ENCODE measurements at places on chromosomes 13 and 19.
A peak's percentile ranks its signal among the peaks of the same experiment; 100 is the strongest.

DNA sequence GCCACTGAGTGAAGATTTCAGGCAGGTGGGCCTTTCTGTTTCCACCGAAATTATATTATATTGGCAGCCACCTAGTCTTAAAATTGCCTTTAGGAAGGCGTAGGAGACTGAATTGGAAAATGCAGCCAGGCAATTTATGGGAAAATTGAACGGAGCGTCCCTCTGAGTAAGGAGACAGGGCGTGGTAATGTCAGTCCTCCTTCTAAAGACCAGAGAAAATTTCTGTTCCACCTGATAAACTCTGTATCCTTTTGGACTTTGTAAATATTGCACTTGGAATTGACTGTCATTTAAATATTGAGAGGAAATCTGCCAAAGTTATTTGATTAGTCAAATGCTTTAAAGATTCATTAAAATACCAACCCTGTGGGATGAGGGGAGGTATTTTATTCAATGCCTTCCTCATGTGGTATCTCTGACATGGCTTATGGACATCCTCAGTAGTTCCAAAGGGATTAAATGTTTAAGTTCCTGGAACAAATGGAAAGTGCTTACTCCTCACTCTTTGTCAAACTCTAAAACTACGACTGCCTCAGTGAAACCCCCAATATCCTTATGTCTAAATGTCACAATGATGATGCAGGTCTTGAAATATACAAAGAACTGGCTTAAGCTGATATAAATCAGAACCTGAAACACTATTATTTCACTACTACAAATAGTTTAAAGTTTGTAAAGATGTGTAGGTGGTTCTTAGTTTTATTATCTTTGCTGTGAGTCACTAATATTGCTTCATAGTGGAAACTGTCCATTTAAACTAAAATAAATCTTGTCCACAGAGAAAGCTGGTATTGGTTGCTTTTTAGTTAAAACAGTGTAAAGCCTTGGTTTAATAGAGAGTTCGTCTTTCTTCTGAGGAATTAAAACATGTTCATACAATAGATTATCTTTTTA, 203.2 kb downstream of the FGF14 start:
- no peak for DNase-seq

DNA sequence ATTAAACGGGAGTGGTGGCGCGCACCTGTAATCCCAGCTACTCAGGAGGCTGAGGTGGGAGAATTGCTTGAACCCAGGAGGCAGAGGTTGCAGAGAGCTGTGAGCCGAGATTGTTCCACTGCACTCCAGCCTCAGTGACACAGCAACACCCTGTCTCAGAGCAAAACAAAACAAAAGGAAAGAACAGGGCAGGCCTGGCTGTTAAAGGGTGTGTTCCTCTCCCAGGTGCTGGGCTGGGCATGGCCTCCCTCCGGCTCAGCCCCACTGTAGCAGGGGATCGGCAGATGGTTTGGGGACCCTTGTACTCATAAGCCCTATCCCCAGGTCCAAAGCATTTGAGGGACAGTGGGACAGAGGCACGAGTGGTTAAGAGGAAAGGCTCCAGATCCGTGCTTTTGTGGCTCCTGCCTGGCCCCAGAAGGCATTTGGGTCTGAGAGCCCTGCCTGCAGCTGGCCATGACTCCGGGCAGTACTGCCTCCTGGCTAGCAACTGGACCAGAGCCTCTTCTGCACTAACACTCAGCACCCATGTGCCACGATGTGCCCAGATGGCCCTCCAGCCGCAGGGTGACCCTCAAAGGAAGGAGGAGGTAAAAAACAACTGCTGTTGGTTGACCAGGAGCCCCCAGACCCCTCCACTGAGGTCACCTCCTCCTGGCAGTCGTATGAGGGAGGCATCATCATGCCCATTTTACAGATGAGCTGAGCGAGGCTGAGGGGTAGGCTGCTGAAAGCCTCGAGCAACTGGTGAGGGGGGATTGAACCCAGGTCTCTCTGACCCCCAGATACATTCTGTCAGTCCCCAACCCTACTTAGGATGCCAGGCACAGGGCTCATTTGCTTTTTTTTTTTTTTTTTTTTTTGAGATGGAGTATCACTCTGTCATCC, 10.0 kb downstream of the RFX1 start:
- DNase-seq = no peak

DNA sequence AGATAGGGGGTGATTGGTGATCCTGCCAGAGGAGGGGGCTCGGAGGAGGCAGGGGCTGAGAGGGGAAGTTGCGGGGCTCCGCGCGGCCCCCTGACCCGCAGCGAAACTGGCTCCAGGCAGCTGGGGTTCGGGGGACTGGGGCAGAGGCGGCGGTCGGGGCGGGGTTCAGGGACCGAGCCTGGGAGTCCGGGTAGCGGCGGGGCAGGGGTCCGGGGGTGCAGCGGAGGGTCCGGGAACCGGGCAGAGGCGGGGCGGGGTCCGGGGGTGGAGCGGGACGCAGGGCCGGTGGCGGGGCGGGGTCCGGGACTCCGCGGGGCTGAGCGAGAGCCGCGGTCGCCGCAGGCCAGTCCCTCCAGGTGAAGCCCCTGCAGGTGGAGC, 1.2 kb downstream of the MADCAM1 start:
- no peak for DNase-seq

DNA sequence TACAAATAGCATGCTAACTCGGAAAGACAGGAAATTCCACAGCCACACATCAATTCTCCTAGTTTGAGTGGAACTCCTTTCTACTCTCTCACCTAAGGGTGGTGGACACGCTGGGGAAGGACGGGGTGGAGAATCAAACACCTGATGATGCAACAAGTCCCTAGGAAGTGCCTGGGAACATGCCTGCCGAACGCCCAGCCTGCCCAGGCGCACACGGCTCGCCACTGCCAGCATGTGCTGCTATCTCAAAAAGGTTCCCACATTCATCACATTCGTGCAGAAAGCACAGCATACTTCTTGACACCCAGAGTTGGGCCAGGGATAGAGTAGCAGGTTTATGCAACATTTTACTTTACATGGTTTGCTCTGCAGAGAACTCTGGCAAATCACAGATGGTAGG, 164.6 kb downstream of the ABCC4 start:
- DNase-seq = no peak

DNA sequence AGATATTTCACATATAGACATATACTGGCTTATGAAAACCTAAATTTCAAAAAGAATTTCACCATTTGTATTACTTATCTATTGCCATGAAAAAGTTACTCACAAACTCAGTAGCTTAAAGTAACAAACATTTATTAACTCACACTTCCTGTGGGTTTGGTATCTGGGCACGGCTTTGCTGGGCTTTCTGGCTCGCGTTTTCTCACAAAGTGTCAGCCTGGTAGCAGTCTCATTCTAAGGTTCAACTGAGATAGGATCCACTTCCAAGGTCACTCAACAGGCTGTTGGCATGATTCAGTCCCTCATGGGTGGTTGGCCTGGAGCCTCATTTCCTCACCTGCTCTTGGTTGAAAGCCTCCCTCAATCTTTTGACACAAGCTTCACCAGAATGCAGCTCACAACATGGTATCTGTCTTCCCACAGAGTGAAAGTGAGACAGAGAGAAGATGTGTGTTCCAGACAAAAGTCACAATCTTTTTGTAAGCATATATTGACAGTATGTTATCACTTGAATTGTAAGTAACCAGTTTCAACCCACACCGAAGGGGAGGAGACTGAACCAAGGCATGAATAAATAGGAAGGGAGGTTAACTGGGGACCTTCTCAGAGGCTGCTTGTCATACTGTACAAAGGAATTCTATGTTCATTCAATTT, 1065.8 kb upstream of the SPRY2 start:
- DNase-seq = no peak

- peak; percentile 92 for DNase-seq
Observed at GRCh38 chr19:4567584-4568071, 8.1 kb upstream of the SEMA6B start.

GRCh38 chr19:10418485-10419199, 1.7 kb upstream of the PDE4A start:
- no peak for DNase-seq

GRCh38 chr13:98143157-98143553, 261 bp downstream of the FARP1 start:
- peak; percentile 51 for DNase-seq

DNA sequence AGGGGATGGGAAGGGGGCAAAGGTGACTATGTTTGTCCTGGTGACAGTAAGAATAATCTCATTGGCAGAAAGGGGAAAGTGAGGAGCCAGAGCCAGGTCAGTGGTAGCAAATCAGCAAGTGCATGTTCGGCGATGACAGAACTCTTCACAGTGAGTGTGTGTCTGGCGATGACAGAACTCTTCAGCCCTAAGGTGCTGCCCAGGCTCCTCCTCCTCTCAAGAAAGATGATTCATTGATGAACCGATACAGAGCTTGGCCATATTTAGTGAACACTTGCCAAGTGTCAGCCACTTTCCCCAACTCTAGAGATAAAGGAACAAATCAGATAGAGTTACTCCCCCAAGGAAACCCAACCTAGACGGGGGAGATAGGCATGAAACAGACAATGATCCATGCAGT, 199.3 kb upstream of the UBL3 start:
- no peak for DNase-seq

DNA sequence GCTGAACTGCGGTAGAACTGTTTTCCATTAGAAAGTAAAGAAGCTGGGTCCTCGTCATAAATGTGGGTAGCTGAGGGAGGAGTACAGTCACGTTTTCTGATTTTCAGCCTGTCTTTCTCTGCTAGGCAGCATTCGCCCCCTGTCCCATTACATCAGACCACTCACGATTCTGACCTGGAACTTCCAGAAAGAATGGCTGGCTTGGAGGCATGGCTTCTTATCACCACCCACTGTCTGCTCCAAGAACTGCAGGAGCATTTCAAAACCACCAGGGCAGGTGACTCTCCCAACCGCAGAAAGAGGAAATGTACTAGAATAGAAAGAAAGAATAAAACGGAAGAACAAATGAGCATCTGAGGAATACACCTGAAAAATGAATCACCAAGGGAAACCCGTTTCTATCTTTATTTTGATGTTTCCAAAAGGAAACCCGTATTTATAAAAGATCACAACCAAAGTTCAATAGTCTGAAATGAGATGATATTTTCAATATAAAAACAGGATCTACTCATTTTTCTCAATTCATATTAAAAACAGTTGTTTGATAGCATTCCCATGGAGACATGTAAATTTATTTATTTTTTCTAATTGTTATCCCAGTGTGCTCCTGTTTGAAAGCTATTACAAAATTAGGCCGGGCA, 22.1 kb upstream of the POMP start:
- DNase-seq = peak; percentile 63

DNA sequence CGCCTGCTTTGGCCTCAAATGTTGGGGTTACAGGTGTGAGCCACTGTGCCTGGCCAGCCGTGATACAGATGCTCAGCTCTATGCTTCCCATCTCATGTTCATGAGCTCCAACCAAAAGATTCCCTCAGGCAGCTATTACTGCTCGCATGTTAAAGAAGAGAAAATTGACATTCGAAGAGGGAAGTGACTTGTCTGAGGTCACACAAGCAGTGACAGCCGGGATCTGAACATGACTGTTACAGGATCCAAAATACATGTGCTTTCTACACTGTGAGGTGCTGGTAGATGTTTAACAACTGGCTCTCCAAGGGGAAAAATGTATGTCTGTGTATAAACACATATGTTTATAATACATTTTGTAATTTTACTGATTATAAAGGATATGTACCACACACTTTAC, 11.3 kb downstream of the FPR1 start:
- DNase-seq = no peak

- no peak for DNase-seq
Observed at GRCh38 chr13:45224176-45224575, 23.3 kb upstream of the KCTD4 start.

- DNase-seq = peak; percentile 60
Observed at GRCh38 chr13:26037302-26037701, 14.5 kb downstream of the SHISA2 start.

DNA sequence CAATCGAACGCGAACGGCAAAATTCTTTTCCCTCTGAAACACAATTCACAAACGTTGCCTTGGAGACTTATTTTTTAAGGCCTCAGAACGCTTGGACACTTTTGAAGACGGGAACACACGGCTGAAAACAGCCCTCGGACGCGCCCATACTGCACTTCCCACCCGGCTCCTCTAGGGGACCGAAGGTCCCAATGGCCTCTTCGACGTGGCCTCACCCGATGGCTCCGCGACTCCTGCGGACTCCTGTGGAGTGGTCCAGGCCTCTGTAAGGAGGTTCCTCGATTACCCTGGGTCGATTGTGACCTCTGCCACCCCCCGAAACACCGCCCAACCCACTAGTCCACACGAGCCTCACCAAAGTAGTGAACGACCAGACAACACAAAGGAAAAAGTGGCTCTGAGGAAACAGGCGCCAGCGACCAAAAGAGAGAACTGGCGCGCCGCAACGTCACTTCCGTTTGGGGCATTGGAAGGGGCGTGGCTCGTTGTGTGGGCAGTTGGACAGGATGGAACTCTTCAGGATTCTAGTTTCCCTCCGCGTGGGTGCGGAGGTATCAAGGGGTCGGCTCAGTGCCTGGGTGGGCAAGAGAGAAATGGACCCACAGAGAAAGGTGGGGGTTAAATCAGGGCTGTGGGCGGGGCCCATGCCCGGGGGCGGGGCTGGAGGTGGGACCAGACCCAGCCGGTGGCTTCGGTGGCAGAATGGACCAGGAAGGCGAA, at the start of gene ZNF560:
Gene ZNF560, minus strand, starts transcription at position 434 of the 720 bp plus-strand sequence. CDS start 23,303 bp downstream, outside the sequence.
- peak; percentile 51 for DNase-seq

All from activated CD8-positive, alpha-beta memory T cell treated with anti-CD3 and anti-CD28 coated beads, Interleukin-2, amount 50 U/mL, for 48 hours (primary cell).